PC-9 (cell line): ENCODE measurements at places on chromosomes 2 and 18. TPM values are rescaled to one million over a fixed set of nuclear protein-coding genes. Genes with fewer than 3 reads are reported as not detected.

HRH4 gene
- total RNA-seq: 0.18 TPM in 1 of 2 replicates, not detected in the other

ZNF532 gene
- 19.1 and 21.1 TPM in 2 replicates for total RNA-seq

- DNase-seq: no peak
Observed at GRCh38 chr18:31581498-31582197, 10.0 kb upstream of the TTR start.

G6PC2 gene
- not detected in 2 replicates for total RNA-seq

- no peak for DNase-seq
Observed at GRCh38 chr2:216903470-216903869, 43.6 kb upstream of the TNP1 start.

MFSD2B gene
- 0.78 and 1.1 TPM in 2 replicates for total RNA-seq

DNA sequence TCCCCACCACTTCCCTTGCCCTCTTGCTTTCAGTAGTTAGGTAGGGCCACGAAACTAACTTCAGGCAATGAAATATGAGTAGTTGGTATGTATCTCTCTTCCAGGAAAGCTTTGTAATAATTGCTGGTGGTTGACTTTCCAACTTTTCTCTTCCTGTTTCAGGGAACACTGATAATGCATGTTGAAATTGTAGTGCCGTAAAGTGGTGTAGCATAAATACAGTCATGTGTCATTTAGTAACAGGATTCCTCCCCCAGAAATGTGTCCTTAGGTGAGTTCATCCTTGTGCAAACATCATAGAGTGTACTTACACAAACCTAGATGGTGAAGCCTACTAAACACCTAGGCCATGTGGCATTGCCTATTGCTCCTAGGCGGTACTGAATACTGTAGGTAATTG lies 429.2 kb downstream of the PID1 start:
- DNase-seq: no peak
